ENCODE measurements at places on chromosomes 7 and 10. TPM values are rescaled to one million over a fixed set of nuclear protein-coding genes. Genes with fewer than 3 reads are reported as not detected.

The CYP26C1 gene
- not detected for total RNA-seq

The XRCC2 gene
- 21.8 TPM for total RNA-seq

The RPP30 gene
- 69.1 TPM for total RNA-seq

The MSRB2 gene
- 4.4 TPM for total RNA-seq

The POLR2J2 gene
- 13.9 TPM for total RNA-seq

The WEE2 gene
- total RNA-seq: not detected

The AMZ1 gene
- total RNA-seq: 0.07 TPM

The SLC26A3 gene
- not detected for total RNA-seq

The GPR26 gene
- total RNA-seq: not detected

The NODAL gene
- not detected for total RNA-seq

The FAM24A gene
- total RNA-seq: not detected

The ANKRD7 gene
- not detected for total RNA-seq

The FGF8 gene
- not detected for total RNA-seq

The GIMAP2 gene
- 30.5 TPM for total RNA-seq

The CNTNAP2 gene
- total RNA-seq: not detected

The MAGI2 gene
- 0.11 TPM for total RNA-seq

The LIPF gene
- total RNA-seq: not detected

The INSYN2A gene
- not detected for total RNA-seq

The CYP3A7 gene
- not detected for total RNA-seq

The C10orf105 gene
- 0.11 TPM for total RNA-seq

The TNPO3 gene
- total RNA-seq: 53.3 TPM

The EBLN1 gene
- not detected for total RNA-seq

The CALML5 gene
- total RNA-seq: not detected

The ZNF117 gene
- 3.5 TPM for total RNA-seq

The THSD7A gene
- total RNA-seq: not detected

The PRPS1L1 gene
- not detected for total RNA-seq

The CDH23 gene
- total RNA-seq: 0.55 TPM

The AKR1C2 gene
- not detected for total RNA-seq

The ADAP1 gene
- total RNA-seq: 62.8 TPM

The MEIG1 gene
- not detected for total RNA-seq

The FAM185A gene
- 9.4 TPM for total RNA-seq

The EVX1 gene
- total RNA-seq: not detected

The BLNK gene
- not detected for total RNA-seq

The RTKN2 gene
- total RNA-seq: 2.9 TPM

The GDF2 gene
- not detected for total RNA-seq
